ENCODE measurements at places on chromosomes 6 and 20. TPM values are rescaled to one million over a fixed set of nuclear protein-coding genes. Genes with fewer than 3 reads are reported as not detected.

HRH3 gene
- not detected for total RNA-seq

MYLIP gene
- 11.8 TPM for total RNA-seq

TRAPPC3L gene
- total RNA-seq = not detected

GMDS gene
- 22.4 TPM for total RNA-seq

SYCP2L gene
- not detected for total RNA-seq

CTAGE9 gene
- total RNA-seq = not detected

TP53RK gene
- total RNA-seq = 28.0 TPM

HLA-DRB1 gene
- total RNA-seq = not detected

BPI gene
- 0.91 TPM for total RNA-seq

NEU1 gene
- total RNA-seq = 210 TPM

RHAG gene
- not detected for total RNA-seq

MYB gene
- total RNA-seq = 7.4 TPM

CHD6 gene
- total RNA-seq = 16.8 TPM

R3HDML gene
- not detected for total RNA-seq

PNLDC1 gene
- total RNA-seq = not detected

DTNBP1 gene
- 18.8 TPM for total RNA-seq

APOM gene
- total RNA-seq = 6.9 TPM

SMLR1 gene
- not detected for total RNA-seq

DNA sequence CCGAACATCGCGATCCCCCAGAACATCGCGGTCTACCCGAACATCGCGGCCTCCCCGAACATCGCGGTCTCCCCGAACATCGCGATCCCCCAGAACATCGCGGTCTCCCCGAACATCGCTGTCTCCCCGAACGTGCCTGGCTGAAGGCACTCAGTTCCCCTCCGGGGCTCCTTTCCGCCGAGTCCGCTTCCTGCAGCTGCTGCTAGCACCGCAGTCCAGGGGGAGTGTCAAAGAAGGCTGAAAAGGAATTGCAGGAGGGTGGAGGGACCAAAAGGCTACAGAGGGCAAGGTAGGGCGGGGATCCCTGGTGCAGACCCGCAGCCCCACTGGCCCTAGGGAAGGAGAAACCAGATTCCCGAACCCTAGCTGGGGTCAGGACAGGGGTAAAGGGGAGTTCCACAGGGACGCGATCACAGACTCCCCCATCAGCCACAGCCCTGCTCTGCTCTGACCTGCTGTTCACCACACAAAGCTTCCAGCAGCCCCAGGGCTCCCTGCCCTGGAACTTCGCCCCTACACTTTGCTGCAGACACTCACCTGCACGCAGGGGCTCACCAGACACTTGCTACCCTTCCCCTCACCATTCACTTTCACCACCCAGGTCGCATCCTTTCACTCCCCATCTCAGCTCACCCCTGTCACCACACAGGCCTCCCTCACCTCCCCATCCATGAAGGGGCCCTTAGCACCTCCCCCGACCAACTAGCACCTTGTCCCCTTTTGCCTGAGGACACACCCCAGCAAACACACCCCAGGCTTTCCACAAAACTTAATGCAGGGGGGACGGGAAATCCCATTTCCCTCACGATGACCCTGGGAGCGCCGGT, 1.7 kb downstream of the ULBP1 start:
- no peak for DNase-seq

DNA sequence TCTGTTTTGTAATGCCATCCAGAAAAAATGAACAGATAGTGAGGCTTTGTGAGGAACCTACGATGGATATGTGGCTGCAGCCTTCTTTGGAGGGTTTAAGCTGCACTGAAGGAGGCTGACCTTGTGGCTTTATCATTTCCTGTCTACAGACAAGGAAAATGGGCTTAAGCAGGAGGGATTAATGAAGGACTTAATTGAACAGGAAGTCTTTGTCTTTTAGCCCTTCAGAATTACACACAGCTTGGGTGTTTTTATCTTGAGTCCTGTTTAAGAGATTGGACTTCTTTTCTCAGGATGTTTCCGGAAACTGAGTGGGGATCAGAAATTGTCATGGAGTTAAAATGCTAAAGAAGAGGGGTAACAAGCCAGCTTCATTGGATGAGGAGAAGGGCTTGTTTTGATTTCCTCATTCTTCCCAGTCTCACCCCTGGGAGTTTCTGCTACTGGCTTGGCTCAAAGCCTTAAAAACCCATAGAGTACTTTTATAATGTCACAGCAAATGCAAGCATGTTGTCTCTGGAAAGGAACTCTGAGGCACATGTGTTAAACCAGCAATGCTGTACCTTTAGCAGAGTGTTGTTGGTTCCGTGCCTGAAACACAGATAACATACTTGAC, 193.6 kb downstream of the JARID2 start:
- peak; percentile 47 for DNase-seq

DNA sequence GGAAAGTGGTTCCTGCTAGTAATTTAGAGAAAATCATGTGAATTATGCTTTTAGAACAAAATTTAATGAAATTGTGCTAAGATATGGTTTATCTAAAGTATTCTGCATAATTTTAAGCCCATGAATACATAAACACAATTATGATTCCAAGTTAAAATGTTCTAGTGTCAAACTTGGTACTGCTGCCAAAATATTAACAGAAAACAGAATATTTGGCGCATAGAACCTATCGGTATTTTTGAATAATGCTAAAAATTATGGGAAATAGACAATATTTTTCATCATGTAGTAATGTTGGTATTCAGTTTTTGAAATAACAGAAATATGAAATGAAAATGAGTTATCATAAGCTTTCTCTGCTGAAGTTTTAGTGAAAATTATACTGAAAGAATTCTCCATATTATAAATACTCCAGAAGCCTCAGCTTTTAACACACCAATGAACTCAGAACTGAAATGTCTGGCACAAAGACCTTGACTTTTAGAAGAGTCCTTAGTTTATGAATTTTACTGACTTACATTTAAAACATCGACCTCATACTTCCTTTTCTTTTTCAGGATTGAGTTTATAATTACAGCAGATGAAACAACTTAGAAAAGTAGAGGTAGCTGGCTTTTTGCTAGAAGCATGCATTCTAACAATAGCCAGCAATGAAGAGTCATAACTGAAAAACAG, 1192.3 kb upstream of the GJE1 start:
- DNase-seq = no peak

- DNase-seq = no peak
These were observed 13.6 kb upstream of the HLA-C start for GRCh38 chr6:31285486-31285885.

DNA sequence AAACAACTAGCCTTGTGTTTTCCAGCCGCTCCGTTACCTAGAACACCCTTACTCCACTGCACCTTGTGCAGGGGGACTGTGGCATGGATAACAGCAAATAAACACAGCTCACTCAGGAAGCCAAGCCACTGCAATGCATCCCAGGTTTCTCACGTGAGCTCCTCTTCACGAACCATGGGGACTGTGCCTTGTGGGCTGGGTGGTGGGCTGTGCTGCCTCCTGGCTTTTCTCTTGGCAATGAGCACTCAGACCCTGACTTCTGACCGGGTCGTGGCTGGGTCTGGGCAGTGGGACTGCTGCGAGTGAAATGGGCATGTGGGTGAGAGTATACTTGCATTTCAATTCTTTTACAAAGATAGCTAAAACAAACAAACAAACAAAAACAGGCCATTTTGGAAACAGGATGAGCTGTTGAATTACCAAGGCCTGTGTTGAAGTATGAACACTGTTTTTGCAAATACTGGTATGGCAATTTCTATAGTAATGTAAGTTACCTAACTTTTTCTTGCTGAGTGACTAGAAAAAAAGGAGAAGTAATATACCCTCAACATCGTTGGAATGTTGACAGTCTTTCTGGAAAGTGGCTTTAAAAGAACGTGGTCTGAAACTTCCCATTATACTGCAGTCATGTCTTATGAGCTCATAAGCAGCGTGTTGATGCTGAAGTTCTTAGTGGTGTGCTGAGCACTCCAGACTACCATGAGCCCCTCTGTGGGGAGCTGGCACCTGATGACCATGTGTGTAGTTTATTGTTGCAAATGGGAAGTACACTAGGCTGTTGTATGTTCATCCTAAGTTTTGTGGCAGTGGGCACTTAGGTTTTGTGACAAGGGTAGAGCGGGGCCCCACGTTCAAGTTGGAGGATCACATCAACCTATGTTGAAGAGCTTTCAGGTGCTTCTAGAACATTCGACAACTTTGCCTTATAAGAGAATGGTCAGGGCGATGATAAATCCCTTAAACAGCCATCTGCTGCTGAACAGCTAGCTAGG, 120.4 kb downstream of the ARMC2 start:
- DNase-seq = no peak

DNA sequence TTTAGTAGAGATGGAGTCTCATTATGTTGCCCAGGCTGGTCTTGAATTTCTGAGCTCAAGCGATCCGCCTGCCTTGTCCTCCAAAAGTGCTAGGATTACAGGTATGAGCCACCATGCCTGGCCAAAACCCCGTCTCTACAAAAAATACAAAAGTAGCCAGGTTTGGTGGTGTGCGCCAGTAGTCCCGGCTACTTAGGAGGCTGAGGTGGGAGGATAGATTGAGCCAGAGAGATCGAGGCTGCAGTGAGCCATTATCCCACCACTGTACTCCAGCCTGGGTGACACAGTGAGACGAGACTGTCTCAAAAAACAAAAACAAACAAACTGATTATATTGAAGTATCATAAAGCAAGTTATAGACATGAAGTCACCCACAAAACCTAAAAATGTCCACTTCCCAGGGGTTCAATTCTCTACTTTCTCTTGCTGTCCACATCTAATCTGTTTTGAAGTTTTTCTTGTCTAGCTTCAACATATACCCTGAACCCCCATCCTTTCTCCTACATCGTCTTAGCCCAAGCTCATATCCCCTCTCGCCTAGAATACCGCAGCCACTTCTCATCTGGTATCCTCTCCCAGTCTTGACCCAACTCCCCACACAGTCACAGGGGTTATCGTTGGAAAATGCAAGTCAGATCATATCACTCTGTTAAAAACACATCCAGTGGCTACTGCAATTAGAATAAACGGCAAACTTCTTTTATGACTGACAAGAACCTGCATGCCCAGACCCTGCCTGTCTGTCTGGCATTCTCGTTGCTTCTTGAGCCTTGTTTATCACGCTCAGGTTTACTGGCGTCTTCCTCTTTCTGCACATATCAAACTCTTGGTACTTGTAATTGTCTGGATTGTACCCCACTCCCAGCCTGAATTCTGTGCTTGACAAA, 20.1 kb upstream of the NCOA3 start:
- DNase-seq = no peak

DNA sequence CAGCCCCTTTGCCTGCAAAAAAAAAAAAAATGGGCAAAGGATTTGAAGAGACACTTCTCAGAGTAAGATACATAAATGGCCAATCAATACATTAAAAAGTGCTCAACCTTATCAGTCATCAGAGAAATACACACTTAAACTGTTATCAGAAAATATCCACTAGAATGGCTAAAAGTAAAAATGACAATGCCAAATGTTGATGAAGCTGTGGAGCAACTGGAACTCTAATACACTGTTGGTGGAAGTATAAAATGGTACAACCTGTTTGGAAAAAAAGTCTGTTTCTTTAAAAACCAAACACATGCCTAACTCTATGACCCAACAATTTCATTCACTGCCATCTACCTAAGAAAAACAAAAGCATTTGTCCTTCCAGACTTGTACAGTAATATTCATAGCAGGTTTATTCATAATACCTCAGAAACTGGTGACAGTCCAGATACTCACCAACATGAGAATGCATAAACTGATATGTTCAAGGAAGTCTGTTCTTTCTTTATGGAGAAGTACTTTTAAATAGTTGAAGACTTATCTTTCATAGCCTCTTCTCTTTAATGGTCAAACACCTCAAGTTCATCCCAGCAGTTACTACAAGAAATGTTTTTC, 378.4 kb upstream of the RUNX2 start:
- DNase-seq = no peak

DNA sequence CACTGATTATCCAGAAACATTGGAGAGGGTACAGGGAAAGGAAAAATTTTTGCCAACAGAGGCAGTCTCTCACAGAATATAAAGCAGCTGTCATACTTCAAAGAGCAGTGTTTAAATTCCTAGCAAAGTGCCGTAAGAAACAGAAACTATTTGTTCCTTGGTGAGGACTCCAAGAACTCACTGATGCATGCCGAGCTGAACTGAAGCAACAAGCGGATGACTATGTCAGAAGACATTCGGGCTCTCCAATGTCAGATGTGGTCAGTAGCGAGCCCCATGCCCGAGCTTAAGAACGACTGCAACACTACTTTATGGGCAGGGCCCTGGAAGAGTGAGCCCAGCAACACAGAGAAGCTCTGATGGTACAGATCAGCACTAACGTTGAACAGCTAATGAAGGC, 54.7 kb downstream of the OR2B6 start:
- DNase-seq = no peak

DNA sequence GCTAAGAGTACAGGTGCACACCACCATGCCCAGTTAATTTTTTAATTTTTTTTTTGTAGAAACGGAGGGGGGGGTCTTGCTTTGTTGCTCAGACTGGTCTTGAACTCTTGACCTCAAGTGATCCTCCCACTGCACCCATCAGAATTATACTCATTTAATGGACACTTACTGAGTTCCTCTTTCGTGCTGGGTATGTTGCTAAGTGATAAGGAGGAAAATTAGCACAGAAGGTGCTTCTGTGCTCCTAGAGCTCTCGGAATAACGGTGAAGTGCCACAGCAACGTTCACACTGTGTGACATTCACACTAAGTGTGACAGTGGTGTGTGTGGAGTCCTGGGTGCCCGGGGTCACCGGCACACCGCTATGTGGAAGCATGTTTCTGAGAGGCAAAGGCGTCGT, 32.1 kb upstream of the BMP6 start:
- DNase-seq = no peak

- no peak for DNase-seq
These were observed 5.8 kb downstream of the FANCE start for GRCh38 chr6:35457907-35458306.

- peak; percentile 10 for DNase-seq
These were observed 422.9 kb upstream of the PLCB4 start for GRCh38 chr20:8646033-8646441.

- DNase-seq = no peak
These were observed 40.7 kb downstream of the MAP3K5 start for GRCh38 chr6:136751522-136751956.

GRCh38 chr6:31681135-31681671, 336 bp upstream of the LY6G5C start:
- DNase-seq = peak; percentile 67

- DNase-seq = peak; percentile 94
These were observed 38.0 kb upstream of the TOP1 start for GRCh38 chr20:40990542-40991120.

- no peak for DNase-seq
These were observed 449.9 kb downstream of the RNF144B start for GRCh38 chr6:18837013-18837412.
